Osteoblast (primary cell): ENCODE measurements at places on chromosomes 7 and 10. TPM values are rescaled to one million over a fixed set of nuclear protein-coding genes. Genes with fewer than 3 reads are reported as not detected.
A peak's percentile ranks its signal among the peaks of the same experiment; 100 is the strongest.

GRCh38 chr10:24240041-24240751, 31.3 kb downstream of the KIAA1217 start:
- DNase-seq = no peak

DNA sequence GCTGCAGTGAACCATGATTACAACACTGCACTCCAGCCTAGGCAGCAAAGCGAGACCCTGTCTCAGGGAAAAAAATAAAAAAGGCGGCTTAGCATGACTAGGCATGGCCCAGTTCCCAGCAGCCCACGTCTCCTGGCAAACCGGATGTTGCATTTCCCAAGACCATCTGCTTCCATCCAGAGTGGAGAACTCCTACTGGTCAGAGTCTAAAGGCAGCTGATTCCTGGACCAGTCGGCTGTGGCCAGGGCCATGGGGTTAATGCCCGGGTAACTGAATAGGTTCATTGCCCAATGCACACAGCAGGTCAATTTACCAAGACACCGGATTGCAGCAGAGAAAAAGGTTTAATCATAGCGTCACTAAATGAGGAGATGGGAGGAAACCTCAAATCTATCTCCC, 133.1 kb downstream of the MYL10 start:
- no peak for DNase-seq

The BEND7 gene
- total RNA-seq = 9.0 and 10.6 TPM in 2 replicates

- no peak for DNase-seq
Measured at GRCh38 chr10:111821871-111822270, 361.7 kb downstream of the GPAM start.

The PRKG1 gene
- 19.5 and 32.1 TPM in 2 replicates for total RNA-seq

- peak; percentile 31 for DNase-seq
Measured at GRCh38 chr7:103113164-103113563, 35.7 kb downstream of the NAPEPLD start.

DNA sequence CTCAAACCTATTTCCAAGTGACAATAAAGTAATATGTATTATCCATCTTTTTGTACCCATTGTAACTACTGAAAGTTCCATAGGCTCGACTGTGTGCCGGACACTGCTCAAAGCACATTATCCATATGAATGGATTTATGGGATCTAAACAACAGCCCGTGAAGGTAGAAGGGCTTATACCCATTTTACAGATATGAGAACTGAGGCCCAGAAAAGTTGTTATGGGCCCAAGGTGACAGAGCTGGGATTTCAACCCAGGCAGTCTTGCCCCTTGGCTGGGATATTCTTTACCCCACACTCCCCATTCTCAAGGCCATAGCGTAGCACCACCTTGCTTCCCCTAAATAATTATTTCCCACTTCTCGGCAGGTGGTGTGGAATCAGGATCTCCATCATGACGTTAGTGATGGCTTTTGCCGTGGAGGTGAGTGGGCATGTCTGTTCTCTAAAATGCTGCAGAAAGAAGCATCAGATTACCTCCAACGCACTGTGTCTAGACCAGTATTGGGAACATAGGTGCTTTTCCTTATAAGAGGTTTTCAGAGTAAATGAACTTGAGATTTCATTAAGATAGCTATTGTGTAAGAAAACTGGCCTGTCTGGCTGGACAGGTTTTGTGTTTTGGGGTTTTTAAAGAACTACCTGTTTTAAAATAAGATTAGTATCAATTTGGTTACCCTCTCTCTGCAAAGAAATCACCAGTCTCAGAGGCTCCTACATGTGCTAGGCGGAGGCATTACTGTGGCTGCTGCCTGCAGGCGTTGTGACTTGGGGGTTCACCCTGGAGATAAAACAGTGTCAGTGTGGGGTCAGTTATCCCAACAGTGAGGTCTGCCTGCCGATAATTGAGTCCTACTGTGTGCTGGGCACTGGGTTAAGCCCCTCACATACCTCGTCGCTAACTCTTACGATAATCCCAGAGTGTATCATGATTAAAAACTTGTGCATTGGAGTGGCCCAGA, 85.1 kb upstream of the SDK1 start:
- DNase-seq = no peak

DNA sequence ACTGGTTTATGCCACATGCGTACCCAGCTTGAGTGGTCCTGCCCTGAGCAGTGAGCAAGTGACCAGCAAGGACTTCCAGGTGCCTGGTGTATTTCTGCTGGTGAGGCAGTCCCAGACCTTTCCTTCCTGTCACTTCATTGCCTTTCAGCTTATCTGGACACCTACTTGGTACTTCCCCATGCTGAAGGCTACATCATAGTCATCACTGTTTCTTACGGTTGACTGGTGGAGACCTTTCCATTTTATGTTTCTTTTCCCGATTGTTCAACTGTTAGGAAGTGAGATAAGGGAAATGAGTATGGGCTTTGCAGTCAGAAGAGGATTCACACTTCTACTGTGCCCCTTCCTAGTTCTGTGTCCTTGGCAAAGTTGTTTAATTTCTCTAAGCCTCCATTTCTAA, 358.5 kb downstream of the GFRA1 start:
- no peak for DNase-seq

DNA sequence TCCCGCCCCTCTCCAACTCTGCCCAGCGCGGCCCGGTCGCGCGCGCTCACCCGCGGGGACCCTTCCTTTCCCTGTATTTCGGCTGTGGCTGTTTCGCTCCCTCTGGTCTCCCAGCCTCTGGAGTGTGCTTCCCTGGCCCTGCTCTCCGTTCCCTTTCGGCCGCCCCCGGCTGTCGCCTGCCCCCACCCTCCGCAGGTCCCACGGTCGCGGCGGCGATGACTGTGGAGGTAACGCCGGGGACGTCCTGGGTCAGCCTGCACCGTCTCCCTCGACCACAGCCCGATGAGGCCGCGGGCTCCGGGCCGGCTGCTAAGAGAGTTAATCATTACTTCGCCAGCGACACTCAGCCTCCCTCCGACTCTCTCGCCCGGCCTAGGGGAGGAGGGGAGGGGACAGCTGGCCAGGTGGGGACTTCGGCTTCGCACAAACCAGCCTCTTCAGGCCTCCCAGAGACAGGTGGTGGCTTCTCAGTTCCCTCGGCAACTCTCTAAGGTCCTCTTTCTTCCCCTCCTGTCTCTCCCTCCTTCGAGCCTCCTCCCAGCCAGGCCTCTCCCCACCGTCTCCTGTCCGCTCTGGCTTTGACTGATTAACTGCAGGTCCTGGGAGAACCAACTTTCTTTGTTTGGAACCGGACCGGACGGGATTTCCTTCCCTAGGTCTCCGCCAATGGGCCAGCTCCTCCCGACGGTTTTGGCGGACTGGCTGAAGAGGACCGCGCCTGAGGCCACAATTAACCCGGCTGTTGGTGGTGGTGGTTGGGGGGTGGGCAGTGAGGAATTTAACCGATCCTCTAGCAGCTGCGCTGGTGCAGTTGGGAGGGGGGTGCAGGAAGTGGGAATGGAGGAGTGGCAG, 5.6 kb upstream of the PAX2 start:
- peak; percentile 85 for DNase-seq

- no peak for DNase-seq
Measured at GRCh38 chr7:137888241-137888640, 41.5 kb upstream of the DGKI start.

- DNase-seq = no peak
Measured at GRCh38 chr7:91292506-91292905, 28.3 kb downstream of the FZD1 start.

DNA sequence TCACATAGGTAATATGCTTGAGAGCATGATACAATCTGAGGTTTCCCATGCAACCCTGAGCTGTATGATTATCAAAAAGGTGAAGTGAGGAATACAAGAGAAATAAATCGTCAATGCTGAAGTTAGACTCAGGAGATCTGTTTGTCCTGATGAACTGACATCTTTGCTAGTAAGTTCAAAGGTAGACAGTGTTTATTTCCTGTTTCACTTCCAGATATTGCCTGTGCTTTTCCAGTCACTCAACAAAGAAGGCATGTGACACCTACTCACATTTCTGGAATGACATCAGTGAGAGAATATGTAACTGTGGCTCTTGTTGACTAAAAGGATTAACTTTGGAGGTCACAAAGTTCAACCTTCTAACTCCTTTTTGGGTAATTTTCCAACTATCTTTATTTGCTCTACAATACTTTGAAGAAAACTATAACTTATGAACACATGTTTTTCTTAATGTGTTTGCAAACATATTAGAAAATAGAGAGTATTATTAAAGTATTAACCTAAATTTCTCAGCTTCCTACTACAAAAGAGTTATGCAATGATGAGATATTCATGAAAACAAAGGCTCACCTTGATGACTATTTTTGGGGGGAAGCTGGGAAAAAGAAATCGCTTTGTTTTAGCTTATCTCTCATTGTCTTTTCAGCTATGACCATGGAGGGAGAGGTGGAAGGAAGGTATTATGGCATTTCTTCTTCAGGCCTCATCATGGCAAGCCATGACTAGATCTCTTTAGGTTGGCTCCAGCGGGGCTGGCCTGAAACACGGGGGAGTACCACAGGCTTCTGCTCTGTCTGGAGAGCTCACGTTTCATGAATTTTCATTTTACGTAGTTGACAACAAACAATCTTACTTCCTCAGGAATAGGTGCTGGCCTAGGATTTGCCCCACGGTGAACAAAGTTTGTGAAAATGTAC, 214.7 kb upstream of the SLC26A5 start:
- no peak for DNase-seq

DNA sequence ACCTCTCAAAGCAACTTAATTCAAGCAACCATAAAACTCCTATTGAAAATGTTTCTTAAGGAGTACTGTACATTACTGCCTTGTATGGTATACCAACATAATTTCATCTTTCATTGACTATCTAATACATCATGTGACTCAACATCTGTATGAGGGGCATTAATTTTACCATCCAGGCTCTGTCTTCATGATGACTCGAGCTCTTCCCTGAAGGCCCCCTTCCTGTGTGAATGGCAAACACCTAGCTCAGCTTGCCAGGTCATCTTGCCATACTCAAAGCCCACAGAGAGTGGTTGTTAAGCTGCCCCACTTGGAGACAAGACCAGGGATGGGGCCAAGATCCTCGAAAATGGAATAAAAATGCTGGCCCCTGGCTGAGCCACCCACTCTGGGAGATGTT, 82.4 kb downstream of the SGMS1 start:
- DNase-seq = no peak

DNA sequence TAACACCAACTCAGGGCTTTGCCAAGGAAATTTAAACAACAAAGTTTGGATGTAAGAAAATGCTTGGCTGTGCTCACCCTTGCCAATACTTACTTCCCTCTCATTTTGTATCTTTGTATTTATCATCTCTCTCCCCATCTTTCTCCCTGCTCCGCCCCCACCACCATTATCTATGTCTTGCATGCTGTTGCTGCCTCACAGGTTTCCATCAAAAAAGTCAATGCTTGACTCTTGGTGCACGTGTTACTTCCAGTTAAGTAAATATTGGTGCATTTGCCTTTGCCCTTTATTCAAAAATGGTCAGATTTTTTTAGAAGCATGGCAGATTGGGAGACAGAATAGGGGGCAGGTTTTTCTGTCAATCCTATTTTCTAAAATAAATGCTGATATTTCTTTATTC, 626.0 kb downstream of the ACTR3B start:
- DNase-seq = no peak

The AKR1C2 gene
- total RNA-seq = 38.6 and 46.0 TPM in 2 replicates

DNA sequence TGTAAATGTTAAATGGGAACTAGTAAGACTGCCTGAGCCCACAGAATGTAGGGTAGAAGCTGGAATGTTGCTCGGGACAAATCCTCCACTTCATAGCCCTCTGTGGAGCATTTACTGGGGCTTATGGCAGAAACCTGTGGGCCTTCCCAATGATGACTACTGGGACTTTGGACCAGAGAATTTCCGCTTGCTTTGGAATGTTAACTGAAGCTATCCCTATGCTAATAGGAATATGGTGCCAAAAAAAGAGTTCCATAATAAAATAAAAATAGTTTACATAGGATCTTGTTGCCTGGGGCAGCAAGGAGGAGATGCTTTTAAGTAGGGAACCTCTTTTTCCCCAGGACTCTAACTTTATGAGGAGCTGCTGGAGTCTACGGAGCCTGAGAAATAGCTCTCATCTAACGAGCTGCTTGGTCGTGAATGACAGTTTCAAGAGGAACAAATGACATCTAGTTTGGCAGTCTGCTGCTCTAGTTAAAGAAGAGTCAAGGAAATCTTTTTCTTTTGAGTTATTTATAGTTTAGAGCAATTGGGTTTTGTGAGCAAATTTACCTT, 5.7 kb upstream of the DYNC2I1 start:
- no peak for DNase-seq

- peak; percentile 69 for DNase-seq
Measured at GRCh38 chr10:44387853-44388251, 3.0 kb upstream of the CXCL12 start.

DNA sequence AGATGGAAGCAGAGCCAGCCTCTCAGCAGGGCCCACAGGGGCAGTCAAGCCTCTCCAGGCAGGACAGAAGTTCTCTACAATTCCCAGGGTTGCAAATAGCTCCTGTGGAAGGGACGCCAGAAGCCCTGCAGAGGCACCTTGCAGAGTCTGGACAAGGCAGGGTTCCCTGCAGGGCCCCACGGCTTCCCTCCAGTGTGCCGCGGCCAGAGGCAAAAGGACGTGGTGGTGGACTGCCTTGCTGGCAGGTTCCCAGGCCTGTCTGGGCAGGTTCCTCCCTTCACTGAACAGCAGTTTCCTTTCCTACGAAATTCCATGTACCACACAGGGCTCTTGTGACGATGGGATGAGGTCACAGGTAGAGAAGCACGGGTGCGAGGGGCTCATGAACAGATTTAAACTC, 25.1 kb downstream of the UPP1 start:
- DNase-seq = no peak

GRCh38 chr7:18163091-18163490, 135.4 kb upstream of the PRPS1L1 start:
- no peak for DNase-seq

DNA sequence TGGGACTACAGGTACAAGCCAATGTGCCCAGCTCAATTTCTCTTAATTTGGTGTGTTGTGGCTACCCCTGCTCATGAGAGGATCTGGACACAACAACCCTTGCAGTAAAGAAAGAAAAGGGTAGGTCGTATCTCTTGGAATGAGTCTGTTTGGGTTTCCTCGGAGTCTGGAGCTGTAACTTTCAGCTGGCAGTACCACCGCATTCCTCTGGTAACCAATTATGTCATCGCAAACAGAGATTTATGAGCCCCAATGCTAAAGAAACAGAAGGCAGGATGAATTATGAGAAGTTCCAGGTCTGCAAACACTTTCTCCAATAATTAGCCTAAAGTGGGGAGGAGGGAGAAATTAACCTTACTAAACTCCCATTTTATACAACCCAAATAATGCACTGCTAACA, 186.6 kb upstream of the NRP1 start:
- DNase-seq = no peak

The EGFR gene
- 104 and 110 TPM in 2 replicates for total RNA-seq

The CALML5 gene
- total RNA-seq = not detected in 2 replicates

GRCh38 chr7:154837622-154838021, 165.3 kb downstream of the PAXIP1 start:
- no peak for DNase-seq

GRCh38 chr7:41503438-41503837, 199.5 kb downstream of the INHBA start:
- peak; percentile 75 for DNase-seq

The TMEM236 gene
- total RNA-seq = under 0.01 TPM in 2 replicates
